ENCODE measurements at places on chromosomes 7 and 10. TPM values are rescaled to one million over a fixed set of nuclear protein-coding genes. Genes with fewer than 3 reads are reported as not detected.

Gene H2BK1
- total RNA-seq, result not detected

Gene MUC3A
- not detected for total RNA-seq

Gene NKX2-3
- not detected for total RNA-seq

Gene PHKG1
- 7.5 TPM for total RNA-seq

Gene OPN1SW
- total RNA-seq, result not detected

Gene TMEM72
- total RNA-seq, result not detected

Gene LGI1
- total RNA-seq, result not detected

Gene PSTK
- 2.7 TPM for total RNA-seq

Gene HMX3
- total RNA-seq, result not detected

Gene GJD4
- total RNA-seq, result not detected

Gene TMEM236
- total RNA-seq, result not detected

Gene HYAL4
- total RNA-seq, result not detected

Gene PIP
- not detected for total RNA-seq

Gene SPDYE1
- total RNA-seq, result not detected

Gene LLCFC1
- total RNA-seq, result not detected

Gene CHCHD2
- total RNA-seq, result 433 TPM

Gene ICA1
- total RNA-seq, result 0.23 TPM

Gene ATOH7
- total RNA-seq, result not detected

Gene STRIP2
- total RNA-seq, result 1.5 TPM

Gene CYP26A1
- 0.08 TPM for total RNA-seq

Gene BTRC
- total RNA-seq, result 13.2 TPM

Gene TRPV5
- total RNA-seq, result not detected

Gene SLC13A1
- total RNA-seq, result not detected

Gene TCAF2
- total RNA-seq, result 2.1 TPM

Gene ASAH2
- total RNA-seq, result 1.1 TPM

Gene AVPI1
- total RNA-seq, result 21.1 TPM

Gene AFAP1L2
- 0.47 TPM for total RNA-seq

Gene SPDYE8
- not detected for total RNA-seq

Gene GBF1
- 24.4 TPM for total RNA-seq

Gene CD36
- 132 TPM for total RNA-seq

Gene PNLIP
- total RNA-seq, result not detected

Gene NUTM2A
- total RNA-seq, result 0.12 TPM

Gene SNX8
- total RNA-seq, result 10.9 TPM

Gene CELF2
- total RNA-seq, result 7.6 TPM

Gene NODAL
- not detected for total RNA-seq

Gene TUBB8
- not detected for total RNA-seq

Gene HSPB1
- total RNA-seq, result 31.0 TPM

Gene MGAM2
- total RNA-seq, result not detected

Gene INA
- 0.30 TPM for total RNA-seq

Gene MKX
- total RNA-seq, result 0.08 TPM

Gene CACNA2D1
- total RNA-seq, result 71.3 TPM

Gene EN2
- total RNA-seq, result under 0.01 TPM

Gene STEAP1B
- 7.3 TPM for total RNA-seq

Gene CWF19L1
- total RNA-seq, result 16.6 TPM

Gene GSAP
- total RNA-seq, result 1.4 TPM

Gene NKX1-2
- not detected for total RNA-seq

Gene ABI1
- 21.7 TPM for total RNA-seq

Gene SAP25
- total RNA-seq, result 0.08 TPM

Gene GIMAP2
- 0.60 TPM for total RNA-seq

Gene AGAP9
- total RNA-seq, result 1.4 TPM

Gene CCL26
- 1.4 TPM for total RNA-seq

Gene CCDC6
- total RNA-seq, result 13.2 TPM

Gene SPOCK2
- total RNA-seq, result 0.12 TPM

Gene TNKS2
- total RNA-seq, result 34.0 TPM

Gene PRXL2A
- 1.4 TPM for total RNA-seq

Gene C10orf53
- not detected for total RNA-seq
